ENCODE measurements at places on chromosomes 6 and 20.

- no peak for DNase-seq
These were observed 96.9 kb downstream of the UBE3D start for GRCh38 chr6:82968708-82969107.

- DNase-seq = no peak
These were observed 91.7 kb upstream of the HDDC2 start for GRCh38 chr6:125393449-125393858.

GRCh38 chr6:133254552-133255228 lies 13.5 kb downstream of the EYA4 start:
- no peak for DNase-seq

DNA sequence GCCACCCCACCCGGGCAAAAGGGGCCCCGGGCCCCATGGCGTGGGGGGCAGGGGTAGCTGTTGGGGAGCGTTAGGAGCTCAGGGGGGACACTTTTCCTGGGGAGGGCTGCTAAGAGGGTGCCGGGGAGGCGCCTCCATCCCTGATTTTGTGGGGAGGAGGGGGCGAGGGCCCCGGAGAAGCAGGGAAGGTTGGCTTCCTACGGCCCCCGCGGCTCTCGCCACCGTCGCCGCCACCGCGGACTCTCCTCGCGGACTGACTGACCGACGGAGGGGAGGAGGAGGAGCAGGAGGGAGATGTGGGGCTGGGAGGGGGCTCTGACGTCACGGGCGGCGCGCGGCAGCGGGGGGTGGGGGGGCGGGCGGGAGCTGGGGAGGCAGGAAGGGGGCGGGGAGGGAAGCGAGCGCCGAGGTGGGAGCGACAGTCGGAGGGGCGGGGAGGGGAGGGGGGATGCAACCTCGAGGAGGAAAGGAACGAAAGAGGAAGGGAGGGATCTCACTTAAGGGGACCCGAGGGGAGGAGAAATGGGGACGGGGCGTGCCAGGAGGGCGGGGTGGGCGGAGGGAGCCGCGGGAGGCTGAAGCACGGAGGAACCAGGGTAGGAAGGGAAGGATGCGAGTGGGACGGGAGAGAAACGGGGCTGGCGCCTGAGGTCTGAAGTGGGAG lies 5.1 kb downstream of the GABBR1 start:
- peak; percentile 80 for DNase-seq

DNA sequence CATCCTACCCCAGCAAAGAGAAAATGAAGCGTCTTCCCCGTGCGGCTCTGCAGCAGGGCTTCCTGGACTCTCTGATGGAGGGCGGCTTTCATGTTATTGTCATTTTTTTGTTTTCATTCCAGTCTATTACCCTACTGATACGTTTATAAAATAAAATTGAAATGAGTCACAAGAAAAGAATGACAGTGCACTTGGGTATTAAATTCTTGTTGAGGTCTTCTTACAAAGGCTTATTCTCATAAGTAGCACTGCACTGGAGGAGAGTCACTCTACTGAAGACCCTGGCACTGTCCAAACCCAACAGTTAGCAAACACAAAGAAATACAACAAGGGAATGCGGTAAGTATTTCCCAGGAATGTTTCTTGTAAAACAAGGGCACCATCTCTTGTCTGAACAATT lies 379.3 kb downstream of the MAFB start:
- no peak for DNase-seq

DNA sequence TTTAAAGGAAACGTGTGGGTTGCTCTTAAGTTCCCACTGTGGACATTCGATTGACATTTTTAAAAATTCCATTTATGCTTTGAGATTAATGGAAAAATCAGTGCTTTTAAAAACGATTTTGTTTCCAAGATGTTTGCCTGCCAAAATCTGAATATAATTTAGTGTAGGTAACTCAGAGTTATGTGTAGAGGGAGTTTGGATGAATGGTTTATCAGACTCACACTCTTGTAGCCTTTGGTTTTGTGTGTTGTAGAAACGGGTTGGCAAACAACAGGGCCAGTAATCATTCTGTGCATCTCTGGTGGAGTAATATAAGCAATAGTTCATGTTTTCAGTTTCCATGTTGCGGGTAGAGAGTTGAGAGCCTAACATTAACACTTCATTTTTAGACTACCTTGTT lies 140.6 kb downstream of the RPS12 start:
- no peak for DNase-seq

DNA sequence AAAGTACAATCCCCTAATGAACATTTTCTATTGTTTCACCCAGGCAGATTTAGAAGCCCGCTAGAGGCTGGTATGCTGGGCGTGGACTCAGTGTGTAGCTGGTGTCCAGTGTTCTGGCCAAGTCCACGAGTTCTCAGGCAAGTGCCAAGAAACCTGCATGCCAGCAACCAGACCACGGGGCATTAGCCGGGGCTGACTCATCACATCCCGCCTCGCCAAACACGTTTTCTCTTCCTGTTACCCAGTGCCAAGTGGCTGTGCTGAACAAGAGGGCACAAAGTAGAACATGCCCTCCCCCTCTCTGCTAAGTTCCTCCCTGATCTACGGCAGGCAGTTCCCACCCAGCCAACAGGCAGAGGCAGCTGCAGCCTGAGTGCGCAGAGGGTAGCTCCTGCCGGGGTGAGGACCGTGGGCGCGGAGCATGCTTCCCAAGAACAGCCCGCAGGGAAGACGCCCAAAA lies 29.6 kb downstream of the RAMACL start:
- peak; percentile 28 for DNase-seq

- no peak for DNase-seq
These were observed 10.5 kb upstream of the PCMTD2 start for GRCh38 chr20:64244870-64245603.

DNA sequence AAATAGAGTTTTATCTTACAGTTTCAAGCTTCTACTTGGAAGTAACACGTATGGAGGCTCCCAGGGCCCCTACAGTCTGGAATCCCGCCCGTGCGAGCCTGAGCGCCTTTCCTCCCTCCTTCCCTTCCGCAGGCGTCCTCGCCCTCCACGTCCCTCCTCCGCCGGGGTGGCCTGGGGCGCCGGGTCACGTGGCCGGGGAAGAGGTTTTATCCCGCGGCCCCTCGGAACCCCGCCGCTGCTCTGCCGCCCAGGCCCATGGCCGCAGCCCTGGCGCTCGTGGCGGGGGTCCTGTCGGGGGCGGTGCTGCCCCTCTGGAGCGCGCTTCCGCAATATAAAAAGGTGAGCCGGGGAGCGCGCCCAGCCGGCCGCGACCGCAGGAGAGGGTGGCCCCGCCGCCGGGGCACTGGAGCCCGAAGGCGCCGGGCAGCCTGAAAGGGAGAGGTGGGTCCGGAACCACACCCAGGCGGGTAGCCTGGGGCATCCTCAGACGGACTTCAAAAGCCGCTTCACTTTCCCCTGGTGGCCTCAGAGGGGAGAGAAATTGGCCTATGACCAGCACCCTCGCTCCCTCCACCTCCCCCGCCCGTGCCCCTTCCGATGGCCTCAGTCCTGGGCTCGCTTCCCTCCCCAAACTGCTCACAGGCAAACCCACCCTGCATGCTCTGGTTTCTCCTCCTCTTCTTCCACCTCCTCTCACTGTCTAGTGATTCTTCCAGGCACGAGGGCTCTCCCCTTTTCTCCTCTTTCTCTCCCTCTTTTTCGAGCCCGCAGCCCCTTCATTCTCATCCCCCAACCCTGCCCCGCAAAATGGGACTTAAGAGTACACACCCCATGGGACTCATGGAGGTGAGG lies at the start of gene CLPSL2:
Gene CLPSL2 (plus strand): TSS at position 235 of the 852 bp plus-strand sequence. CDS start 21 bp downstream, at position 256.
- no peak for DNase-seq

DNA sequence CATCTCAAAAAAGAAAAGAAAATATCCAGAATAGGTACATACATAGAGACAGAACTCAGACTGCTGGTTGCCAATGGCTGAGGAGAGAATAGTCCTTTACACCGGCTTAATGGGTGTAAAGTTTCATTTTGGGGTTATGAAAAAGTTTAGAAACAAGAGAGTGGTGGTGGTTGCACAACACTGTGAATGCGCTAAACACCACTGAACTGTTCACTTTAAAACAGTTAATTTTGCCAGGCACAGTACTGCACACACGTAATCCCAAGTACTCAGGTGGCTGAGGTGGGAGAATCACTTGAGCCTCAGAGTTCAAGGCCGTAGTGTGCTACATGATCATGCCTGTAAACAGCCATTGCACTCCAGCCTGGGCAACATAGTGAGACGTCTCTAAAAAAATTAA lies 7.6 kb downstream of the ILRUN start:
- DNase-seq = no peak

GRCh38 chr20:9143926-9144325 lies 75.0 kb downstream of the PLCB4 start:
- no peak for DNase-seq

DNA sequence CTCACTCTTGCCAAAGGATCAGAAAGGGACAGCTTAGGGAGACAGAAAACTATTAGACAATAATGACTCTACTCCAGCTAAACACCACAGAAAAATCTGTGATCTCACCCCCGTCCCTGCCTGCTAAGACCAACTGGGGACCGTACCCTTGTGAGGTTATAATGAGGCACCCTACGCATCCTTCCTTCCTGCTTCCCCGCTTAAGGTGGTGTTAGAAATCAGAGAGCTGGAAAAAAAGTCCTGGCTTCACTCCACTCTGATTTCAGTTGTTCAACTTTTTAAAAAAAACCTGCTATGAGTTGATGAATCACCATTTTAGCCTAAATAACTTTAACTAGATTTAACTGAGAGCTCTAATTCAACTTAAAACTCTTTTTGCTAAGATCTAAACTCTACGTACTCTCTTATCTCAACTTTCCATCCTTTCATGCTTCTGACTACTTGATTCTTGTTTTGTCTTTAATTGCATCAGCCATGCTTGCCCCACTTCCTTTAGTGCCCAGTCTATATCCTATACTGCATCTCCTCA lies 35.8 kb upstream of the TMEM14A start:
- DNase-seq = no peak

- DNase-seq = no peak
These were observed 33.6 kb upstream of the NRSN1 start for GRCh38 chr6:24092407-24092806.

DNA sequence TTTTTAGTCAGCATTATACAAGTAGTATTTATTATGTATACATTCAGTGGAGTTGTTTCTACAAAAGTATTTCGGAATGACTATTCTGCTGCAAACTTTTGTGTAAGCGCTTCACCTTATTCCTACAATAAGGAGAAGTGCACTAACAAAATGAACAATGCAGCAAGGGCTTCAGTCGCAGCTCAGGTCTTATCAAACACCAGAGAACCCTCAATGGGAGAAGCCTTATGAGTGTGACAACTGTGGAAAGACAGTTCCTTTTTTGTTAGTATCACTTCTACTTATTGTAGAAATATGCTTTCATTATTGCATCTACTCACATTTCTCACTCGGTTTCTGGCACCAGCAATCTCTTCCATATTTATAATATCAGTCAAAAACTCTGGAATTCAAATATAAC lies 18.8 kb downstream of the ZKSCAN3 start:
- DNase-seq = no peak

GRCh38 chr20:24637087-24637486 lies 167.7 kb downstream of the SYNDIG1 start:
- no peak for DNase-seq

GRCh38 chr6:161917645-161918044 lies 643.8 kb upstream of the AGPAT4 start:
- no peak for DNase-seq

DNA sequence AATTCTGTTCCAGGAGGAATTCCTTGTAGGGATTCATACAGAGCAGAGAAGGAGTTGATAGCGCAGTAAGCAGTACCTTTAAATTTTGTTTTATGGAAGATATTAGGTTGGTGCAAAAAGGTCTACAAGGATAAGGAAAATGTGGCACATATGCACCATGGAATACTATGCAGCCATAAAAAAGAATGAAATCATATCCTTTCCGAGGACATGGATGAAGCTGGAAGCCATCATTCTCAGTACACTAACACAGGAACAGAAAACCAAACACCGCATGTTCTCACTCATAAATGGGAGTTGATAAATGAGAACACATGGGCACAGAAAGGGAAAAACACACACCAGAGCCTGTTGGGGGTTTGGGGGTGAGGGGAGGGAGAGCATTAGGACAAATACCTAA lies 37.4 kb upstream of the TXLNB start:
- no peak for DNase-seq

GRCh38 chr6:26250698-26251044 lies 114.3 kb upstream of the BTN3A2 start:
- peak; percentile 63 for DNase-seq

- DNase-seq = no peak
These were observed 53.4 kb downstream of the SLC24A3 start for GRCh38 chr20:19265646-19266374.

DNA sequence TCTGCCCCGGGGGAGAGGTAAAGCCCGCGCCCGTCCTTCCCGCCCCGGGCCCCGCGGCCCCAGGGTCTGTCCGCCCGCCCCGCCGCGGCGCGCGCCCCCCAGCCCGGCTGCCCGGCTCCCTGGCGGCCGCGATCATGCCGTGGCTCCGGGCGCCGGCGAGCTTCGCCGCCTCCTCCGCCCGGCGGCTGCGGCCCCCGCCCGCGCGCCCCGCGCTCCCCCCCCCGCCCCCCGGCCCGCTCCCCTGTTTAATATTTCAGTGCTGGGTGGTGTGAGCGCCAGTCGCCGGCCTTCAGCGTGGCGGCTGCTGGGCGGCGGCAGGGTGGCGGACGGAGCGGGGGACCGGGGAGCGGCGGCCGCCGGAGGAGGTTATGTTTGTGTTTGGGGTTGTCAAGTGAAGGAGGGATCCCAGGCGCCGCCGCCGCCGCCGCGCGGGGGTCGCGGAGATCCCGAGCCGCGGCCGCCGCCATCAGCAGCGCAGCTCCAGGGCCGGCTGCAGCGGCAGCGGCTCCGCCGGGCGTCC lies at the start of gene HIVEP1:
Gene HIVEP1 (plus strand): TSS at position 275 of the 520 bp plus-strand sequence. CDS start 3,317 bp downstream, outside the sequence.
- no peak for DNase-seq

GRCh38 chr20:15544742-15545141 lies 1028.5 kb downstream of the KIF16B start:
- DNase-seq = no peak

DNA sequence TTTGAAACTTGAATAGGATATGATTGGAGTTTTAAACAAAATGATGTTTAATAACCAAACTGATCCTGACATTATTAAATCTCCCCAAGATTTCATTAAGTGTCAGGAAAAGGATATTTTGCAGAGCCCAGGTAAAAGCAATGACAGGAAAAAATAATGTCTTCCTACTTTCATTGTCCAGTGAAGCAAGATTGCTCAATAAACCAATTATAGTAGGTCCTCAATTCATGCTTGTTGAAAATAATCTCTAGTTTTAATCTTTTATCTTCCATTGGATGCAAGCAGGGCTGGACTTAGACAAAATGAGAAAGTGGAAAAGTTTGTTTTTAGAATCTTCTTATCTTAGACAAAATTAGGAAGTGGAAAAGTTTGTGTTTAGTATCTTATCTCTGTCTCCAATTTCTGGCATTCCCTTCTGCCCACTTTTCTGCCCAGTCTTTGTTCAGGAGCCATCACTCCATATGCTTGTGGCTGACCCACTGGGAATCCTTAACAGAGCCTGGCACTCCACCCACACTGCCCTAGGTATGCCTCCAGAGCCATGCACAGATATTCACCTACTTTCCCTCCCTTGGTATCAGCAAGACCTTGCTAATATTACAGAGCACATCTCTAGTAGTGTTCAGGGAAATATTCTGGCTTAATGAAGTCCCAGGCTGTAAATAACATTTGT lies 57.0 kb upstream of the CARMIL1 start:
- DNase-seq = no peak

- DNase-seq = no peak
These were observed 212.6 kb downstream of the MOXD1 start for GRCh38 chr6:132188556-132189264.

- DNase-seq = peak; percentile 35
These were observed 511.2 kb upstream of the JARID2 start for GRCh38 chr6:14734416-14735340.
